ENCODE measurements at places on chromosomes 16 and 17.

DNA sequence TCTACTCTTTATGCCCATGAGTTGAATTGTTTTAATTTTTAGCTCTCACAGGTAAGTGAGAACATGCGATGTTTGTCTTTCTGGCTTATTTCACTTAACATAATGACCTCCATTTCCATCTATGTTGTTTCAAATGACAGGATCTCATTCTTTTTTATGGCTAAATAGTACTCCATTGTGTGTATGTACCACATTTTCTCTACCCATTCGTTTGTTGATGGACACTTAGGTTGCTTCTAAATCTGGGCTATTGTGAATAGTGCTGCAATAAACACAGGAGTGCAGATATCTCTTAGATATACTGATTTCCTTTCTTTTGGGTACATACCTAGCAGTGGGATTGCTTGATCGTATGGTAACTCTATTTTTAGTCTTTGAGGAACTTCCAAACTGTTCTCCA is 19.3 kb upstream of the CA4 start:
- DNase-seq, result no peak

GRCh38 chr17:9998060-9998459 is 93.0 kb upstream of the RCVRN start:
- no peak for DNase-seq

DNA sequence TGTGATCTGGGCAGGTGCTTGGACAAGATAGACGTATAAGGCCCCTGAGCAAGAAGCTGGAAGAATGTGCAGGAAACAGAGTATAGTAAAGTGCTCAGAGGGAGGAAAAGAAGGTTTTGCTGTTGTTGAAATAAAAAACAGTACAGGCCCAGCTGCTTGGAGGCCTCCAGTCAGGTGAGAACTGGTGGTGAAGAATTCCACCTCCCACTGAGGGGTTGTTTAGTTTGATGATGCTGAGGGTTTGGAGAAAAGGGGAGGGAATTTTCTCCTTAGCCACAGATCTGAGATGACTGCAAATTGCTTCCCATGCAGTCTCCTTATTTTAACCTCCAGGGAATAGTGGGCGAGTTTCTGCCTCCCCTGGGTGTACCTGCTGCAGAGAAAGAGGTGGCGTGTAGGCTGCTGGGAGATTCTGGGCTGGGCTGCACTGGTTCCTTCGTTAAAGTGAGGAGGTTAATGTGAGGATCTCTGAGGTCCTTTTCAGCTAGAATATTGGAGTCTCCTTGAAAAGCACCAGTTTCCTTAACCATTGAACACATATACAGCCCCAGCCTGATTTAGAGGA is 25.8 kb downstream of the SMPD3 start:
- DNase-seq, result no peak

DNA sequence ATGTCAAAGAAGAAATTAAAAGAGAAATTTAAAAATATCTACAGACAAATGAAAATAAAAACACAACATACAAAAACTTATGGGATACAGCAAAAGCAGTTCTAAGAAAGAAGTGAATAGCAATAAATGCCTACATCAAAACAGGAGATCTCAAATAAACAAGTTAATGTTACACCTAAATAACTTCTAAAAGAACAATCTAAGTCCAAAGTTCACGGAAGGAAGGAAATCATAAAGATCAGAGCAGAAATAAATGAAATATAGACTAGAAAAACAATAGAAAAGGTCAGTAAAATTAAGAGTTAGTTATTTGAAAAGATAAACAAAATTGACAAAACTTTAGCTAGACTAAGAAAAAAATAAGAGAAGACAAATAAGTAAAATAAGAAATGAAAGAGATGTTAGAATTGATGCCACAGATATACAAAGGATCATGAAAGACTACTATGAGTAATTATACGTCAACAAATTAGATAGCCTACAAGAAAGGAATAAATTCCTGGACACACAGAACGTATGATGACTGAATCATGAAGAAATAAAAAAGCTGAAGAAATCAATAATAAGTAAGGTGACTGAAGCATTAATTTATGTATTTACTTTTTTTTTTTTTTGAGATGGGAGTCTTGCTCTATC is 100.4 kb downstream of the CEP112 start:
- DNase-seq, result no peak

DNA sequence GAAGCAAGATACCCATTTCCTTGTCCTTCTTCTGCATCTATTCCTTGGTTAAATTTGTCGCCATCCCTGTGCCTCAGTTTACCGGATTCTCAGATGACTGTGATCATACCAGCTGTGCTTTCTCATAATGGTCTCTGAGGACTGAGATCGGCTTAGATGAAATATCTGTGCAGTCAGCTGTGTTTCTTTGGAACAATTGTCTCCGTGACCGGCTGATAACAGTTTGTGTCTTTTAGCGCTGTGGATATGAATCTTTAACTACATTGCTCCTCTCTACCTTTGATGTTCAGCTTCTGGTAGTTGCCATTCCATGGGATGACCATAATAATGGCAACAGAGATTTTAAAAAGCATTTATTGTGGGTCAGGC is 473 bp downstream of the FTO start:
- no peak for DNase-seq

DNA sequence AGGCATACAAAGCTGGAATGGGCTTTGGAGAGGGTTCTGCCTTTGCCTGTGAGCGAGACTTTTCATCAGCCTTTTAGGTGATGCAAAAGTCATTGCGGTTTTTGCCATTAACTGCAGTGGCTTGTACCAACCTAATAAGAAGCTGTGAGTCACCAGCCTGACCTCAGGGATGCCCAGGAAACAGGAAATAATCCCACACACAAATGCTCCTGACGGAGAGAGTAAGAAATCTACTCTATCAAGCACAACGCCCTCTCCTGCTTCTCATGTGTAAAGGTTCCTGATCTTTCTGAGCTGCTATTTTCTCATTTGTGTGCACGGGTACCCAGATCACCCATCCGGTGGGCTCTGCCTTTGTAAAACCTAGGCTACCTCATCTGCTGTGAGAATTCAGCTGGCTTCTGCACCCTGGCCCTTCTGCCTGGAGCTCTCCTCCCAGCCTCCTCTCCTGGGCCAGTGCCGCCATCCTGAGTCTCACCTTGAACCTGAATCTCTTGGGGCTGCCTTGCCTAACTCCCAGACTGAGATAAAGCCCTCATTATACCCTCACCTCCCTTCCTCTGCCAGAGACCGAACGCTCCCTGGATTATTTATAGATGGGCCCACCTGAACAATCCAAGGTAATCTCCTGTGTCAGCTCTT is 299.7 kb downstream of the C16orf95 start:
- no peak for DNase-seq

DNA sequence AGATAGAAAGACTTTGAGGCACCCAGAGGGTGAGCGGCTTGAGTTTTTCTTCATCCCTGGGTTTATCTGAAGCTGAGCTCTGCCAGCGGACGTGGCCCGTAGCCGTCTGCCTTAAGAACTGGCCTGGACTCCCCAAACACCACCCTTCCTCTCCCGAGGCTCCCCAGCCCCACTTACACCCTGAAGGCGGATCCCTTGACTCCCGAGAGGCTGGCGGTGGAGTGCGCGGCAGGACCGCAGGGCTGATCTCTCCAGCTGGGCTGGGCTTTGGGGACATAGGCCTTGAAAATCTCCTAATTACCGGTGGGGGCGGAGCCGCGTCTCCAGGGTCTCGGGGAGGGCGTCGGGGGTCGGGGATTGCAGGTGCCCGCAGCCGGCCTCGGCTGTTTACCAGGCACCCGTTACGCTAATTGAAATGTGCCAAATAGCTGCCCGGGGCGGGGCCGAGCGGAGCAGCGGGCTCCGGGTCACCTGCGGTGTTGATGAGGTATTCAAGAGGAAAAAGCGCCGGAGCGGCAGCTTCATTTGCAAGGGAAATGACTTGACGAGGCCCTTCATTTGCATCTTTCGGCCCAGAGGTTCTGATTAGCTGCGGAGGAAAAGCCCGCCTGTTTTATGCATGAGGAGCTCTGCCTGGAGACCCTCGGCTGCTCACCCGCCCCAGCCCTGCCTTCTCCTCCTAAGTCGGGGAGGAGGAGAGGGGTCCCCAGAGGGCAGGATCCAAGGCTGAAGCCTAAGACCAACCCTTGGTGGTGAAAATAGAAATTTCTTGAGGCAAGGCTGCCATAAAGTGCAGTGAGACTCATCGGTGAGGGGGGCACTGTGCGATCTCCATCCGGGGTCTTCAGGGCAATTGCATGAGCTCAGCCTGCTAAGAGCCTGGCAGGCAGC is 100.7 kb downstream of the MGAT5B start:
- DNase-seq, result peak; percentile 85

DNA sequence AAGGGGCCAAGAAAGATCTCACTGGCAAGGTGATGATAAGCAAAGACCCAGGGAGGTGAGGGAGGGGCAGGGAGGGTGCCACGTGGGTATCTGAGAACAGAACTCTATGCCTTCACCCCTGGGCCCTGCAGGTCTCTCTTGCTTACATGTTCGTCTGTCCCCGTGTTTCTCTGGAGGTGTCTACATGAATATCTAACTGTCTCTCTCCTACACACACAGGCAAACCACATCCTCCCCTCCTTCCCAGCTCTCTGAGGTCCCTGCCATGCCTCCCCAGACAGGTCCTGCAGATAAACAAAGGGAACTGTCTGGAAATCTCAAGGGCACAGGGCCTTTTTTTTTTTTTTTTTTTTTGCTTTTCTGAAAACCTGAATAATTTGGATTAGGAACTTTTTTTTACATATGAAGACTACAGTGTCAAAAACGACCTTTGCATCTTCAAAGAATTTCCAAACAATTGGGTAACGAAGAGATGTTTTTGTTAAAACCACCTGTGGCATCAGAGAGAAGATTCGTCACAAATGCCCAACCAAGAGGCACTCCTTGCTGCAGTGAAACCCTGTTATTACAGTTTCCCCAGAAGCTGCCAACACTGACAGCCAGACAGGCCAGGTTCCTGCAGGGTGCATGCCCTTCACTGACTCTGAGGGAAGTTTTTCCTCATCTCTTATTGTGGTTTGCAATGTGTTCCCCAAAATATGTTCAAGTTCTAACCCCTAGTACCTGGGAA is 17.8 kb downstream of the PLLP start:
- no peak for DNase-seq

DNA sequence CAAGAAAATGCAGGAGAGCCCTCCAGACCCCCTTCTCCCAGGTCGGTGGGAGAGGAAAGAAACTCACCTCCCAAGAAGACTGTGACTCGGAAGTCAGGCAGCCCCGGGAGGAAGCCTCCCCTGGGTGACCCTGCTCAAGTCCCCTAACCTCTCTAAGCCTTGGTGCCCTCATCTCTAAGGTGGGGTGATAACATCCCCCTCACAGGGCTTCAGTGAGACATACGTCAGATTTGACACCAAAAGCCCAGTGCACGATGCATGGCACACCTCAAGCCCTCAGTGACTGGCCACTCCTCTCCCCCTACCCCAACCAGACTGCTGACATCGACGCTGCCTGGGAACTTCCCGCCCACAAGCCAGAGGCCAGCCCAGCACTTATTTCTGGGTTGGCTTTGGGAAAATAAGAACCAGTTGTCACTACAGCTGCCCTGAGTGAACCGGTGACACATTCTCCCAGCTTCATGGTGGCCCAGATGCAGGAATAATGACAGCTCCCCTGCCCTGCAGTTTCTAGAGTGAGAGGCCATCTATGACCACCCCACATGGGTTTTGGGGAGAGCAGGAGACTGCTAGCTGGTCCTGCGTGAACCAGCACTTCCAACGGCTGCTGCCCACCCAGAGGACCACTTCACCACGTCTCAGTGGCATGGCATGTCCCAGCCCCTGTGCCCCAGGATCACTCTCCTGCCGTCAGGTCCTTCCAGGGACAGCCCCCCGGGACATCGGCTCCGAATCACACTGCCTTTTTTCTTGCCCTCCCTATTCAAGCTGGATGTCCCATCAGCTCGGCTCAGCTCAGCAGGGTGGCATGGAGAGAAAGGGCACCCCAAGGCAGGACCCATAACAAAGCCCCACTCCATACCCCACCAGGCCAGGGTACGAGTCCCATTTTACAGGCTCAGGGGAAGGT is 9.5 kb downstream of the KNOP1 start:
- DNase-seq, result no peak

- DNase-seq, result no peak
Observed at GRCh38 chr17:45220079-45220478, 1.6 kb upstream of the FMNL1 start.

GRCh38 chr17:9037736-9038135 is 16.4 kb downstream of the NTN1 start:
- no peak for DNase-seq

GRCh38 chr17:70137451-70138230 is 31.7 kb upstream of the KCNJ2 start:
- DNase-seq, result no peak

DNA sequence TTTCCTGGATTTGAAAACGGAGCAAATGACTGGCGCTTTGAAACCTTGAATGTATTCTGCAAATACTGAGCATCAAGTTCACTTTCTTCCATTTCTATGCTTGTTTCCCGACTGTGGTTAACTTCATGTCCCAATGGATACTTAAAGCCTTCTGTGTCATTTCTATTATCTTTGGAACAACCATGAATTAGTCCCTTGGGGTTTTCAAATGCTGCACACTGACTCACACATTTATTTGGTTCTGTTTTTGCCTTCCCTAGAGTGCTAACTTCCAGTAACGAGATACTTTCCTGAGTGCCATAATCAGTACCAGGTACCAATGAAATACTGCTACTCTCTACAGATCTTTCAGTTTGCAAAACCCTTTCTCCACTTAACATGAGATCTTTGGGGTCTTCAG is 32.3 kb downstream of the BRCA1 start:
- no peak for DNase-seq

DNA sequence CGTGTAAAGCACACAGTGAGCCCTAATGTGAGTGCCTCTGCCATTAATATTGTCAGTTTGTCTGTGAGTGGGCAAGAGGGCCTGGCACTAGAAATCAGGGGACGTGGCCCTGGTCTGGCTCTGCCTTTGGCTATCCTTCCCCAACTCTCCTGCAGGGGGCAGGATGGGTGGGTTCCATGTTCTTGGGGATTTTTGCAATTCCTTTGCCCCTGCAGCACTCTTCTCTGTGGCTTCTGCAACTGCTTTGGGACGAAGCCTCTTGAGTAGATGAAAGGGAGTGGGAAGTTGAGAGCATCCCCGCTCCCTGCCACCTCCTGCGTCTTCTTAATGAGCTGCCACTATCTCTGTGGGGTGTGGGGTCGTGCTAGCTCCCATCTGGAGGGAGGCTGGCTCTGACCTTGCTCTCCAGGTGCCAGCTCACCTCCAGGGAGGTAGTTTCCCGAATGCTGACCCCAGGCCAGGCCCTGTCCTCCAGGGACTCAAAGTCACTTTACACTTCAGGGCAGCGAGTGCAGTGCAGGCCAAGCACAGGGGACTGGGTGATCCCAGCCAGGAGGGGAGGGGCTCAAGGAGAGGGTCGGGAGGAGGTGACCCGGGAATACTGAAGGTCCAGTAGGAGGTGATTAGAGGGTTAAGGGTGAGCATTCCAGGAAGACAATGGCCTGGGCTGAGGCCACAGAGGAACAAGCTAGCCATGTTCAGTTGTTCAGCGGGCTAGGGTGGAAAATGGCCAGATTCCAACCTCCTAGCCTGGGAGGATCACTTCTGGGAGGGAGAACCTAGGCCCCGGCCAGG is 121.0 kb upstream of the NLRP1 start:
- no peak for DNase-seq
